Stimulated activated effector memory CD8-positive, alpha-beta T cell treated with anti-CD3 and anti-CD28 coated beads, Interleukin-12 subunit alpha, Interleukin-12 subunit beta, amount 100 ng/mL, for 72 hours (primary cell): ENCODE measurements at places on chromosomes 12 and 14.

GRCh38 chr12:102811110-102811737 lies 105.8 kb downstream of the PAH start:
- no peak for DNase-seq

DNA sequence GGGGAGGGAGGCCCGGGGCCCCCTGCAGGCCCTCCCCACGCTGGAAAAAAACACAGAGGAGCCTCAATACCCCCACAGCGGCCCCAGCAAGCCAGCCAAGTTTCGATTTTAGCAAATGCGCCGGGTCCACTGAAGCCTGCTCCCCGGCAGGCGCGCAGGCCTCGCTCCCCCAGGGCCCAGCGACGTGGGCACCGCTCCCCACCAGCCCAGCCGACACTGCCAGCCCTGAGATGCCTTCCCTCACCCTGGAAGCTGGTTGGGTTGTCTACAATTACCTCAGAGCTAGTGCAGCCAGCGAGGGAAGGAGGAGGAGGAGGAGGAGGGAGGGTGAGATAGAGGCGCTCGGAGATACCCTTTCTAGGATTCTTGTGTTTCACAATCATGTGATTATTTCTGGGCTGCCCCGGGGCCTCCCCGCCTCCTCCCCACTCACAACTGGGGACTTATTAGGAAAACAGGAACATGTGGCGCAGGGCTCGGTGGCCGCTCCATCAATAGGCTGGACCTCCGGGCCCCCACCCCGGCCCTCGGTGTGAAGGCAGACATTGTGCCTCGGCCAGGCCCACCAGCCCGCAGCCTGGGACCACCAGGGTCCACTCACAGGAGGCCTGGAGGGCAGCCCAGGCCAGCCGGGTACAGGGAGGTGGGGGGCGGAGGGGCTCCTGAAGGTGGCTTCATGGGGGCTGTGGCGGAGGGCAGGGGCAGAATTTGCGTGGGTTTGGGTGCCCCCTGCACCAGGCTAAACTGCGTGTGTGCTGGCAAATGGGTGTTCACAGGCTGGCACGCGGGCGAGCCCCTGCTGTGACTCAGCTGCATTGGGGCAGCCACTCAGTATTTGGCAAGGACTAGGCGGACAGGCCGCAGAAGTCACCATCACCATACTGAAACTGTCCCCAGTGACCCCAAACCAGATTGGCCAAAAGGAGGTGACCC lies 109.9 kb downstream of the NCOR2 start:
- DNase-seq, result peak; percentile 46

- DNase-seq, result peak; percentile 65
These were observed 15.4 kb downstream of the PXN start for GRCh38 chr12:120249875-120250795.

GRCh38 chr14:67582061-67582460 lies 18.0 kb downstream of the PIGH start:
- no peak for DNase-seq

DNA sequence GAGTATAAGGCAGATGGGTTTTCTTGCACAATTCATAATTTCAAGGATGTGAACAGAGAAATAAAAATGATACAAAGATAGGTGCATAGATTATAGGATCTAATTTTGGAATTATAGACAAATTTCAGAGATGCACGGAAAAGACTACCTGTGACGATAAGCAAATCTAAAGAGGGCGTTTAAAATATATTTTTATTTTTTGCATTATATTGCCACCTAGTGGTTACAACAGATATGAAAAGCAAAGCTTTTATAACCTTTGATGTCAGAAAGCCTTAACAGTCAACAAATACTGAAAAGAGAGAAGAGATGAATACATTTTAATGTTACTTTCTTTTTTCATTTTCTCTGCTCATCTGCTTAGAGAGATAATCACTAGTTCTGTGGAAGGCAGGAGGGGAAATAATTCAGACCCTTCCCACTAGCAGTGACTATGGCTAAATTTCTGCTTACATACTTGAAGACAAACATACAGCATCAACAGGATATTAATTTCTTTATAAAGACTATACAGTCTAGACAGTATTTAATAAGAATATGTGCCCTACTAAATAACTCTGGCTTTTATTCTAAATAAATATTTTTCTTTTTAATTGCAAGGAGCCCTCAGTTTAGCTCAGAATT lies 46.3 kb downstream of the NTS start:
- DNase-seq, result no peak

- no peak for DNase-seq
These were observed 158.9 kb downstream of the RIMBP2 start for GRCh38 chr12:130557201-130557600.

GRCh38 chr12:105978686-105979085 lies 160.1 kb downstream of the NUAK1 start:
- no peak for DNase-seq

DNA sequence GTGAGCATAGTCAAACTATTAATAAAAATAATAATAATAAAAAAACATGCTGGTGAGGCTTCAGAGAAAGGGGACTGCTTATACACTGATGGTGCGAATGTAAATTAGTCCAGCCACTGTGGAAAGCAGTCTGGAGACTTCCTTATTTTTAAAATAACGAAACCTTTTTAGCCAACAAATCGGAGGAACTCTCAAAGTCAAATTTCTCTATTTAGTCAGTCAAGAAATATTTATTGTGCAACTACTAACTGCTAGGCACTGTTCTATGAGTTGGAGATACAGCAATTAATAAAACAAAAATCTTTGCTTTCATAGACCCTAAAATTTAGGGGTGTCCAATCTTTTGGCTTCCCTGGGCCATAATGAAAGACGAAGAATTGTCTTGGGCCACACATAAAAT lies 10.8 kb downstream of the TAOK3 start:
- no peak for DNase-seq

- DNase-seq, result no peak
These were observed 62.2 kb downstream of the NRXN3 start for GRCh38 chr14:78232231-78233000.

DNA sequence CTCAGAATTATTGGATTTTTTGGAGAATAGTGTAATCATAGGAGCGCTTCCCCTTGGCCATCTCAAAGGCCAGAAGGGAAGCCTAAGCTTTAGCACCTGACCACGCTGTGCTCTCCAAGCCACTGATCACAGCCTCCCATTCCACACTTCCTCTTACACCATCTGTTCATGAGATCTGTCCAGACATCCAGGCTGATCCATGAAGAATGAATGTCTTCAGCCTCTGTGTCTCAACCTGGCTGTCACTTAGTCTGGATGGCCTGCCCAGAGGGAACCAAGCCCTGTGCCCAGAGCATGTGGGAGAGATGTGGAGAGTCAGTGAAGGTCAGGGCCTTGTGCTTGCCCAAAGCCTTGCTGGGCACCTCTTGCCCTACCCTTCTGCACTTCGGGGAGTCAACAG lies 40.5 kb downstream of the TSPAN11 start:
- DNase-seq, result no peak

GRCh38 chr12:128820723-128821432 lies 2.9 kb downstream of the SLC15A4 start:
- DNase-seq, result no peak

DNA sequence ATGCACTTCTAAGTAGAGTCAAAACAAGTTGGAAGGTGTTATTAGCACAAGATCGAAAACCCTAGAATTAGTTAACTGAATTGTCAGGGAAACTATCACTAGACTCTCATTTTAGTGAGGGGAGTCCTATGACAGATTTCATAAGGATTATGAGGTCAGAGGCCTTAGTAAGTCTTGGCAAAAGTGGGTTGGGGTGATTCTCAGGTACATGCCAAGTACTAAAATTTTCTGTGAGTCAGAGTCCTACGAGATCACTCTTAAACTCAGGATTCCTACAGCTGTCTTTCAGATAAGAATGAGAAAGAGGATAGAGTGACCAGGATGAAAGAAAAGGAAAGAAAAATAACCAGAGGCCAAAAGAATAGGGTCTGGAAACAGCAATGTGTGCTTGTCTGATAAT lies 50.8 kb upstream of the BBS10 start:
- no peak for DNase-seq

- DNase-seq, result no peak
These were observed 17.4 kb downstream of the CDKN1B start for GRCh38 chr12:12734561-12735071.

DNA sequence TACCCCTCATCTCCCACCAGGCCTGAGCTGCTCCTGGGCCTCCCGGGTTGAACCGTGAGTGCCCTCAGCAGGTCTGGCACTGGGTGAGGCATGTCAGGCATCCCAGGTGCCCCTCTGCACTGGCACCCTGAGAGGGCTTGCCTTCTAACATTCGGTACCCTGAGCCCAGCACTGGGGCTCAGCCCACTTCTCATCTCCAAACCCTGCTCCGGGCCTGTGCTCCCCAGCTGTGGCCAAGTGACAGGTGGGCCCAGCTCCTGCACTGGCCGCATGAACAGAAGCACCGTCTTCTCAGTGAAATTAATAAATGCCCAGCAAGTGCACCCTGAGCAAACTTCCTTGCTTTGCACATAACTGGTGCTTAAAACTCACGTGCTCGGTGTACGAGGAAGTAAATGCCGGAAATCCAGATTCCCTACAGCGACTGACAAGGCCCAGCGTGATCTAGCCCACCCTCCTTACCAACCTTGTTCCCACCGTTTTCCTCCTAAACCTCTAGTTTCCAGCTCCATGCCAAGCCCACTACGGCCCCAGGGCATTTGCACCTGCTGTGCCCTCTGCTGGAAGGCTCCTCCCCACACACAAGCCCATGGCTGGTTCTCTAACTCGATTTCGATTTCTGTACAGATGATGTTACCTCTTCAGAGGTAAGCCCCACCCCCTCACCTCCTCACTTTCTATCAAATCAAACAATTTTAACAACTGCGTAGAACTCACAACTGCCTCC lies 115.2 kb upstream of the NCOR2 start:
- DNase-seq, result no peak

GRCh38 chr14:36944307-36945010 lies 227.9 kb downstream of the SLC25A21 start:
- no peak for DNase-seq

- DNase-seq, result no peak
These were observed 78.8 kb downstream of the RPS6KA5 start for GRCh38 chr14:90981636-90982035.

DNA sequence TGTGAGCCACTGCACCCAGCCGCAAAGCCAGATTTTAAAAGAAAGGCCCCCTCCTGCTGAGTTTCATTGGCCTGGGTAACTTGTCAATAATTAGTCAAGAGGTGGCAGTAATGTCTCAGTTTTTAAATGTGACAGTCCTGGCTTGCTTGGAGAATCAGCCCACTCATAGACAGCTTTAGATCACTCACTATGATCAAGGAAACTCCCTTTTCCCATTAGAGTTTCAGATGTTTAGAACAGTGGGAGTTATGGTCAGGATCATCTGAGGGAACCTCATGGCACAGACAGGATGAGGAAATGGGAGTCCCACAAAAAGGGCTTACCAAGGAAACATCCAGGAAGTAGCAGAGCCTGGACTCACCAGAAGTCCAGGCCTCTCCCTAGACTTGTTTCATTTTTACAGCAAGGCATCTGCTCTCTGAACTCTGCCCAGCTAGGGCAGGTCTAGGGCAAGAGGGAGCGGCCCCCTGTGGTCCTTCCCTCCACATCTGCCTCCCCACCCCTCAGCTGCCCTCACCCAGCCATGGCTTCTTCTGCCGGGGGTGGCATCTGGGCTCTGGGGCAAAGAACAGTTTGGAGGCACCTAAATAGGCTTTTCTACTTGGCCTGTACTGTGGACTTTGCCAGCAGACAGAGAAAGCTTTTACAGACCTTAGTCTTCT lies 11.2 kb downstream of the BCL2L14 start:
- DNase-seq, result no peak

DNA sequence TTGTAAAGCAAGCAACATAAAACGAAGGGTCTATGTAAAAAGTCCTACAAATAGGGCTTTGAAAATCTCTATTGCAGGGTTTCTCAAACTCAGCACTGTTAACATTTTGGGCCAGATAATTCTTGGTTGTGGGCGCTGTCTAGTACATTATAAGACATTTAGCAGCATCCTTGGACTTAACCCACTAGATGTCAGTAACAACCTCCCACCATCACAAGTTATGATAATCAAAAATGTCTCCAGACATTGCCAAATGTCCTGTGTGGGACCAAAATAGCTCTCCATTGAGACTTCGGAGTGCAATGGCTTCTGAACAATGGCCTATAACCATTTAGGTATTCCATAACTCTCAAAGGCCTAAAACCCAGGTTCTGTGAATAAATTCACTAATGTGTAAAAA lies 22.9 kb upstream of the DHRS7 start:
- no peak for DNase-seq

- no peak for DNase-seq
These were observed 157.9 kb downstream of the ZNF664 start for GRCh38 chr12:124130691-124131591.

DNA sequence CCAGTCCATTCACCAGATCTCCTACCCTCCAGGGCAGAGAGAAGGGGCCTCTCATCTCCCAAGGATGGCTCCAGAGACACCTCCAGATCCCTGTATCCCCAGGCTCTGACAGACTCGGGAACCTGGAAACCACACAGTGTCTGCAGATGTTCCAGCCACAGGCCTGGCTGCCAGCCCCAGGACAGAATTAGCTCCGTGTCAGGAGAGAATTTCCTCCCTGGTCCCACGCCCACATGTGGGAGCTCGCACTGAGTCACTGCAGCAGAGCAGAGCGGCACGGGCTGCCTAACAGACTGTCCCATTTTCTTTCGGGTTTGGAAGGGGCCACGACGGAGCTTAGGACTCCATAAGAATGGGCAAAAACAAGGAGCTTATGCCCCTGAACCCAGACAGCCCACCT lies 33.6 kb downstream of the CMKLR1 start:
- DNase-seq, result peak; percentile 13

DNA sequence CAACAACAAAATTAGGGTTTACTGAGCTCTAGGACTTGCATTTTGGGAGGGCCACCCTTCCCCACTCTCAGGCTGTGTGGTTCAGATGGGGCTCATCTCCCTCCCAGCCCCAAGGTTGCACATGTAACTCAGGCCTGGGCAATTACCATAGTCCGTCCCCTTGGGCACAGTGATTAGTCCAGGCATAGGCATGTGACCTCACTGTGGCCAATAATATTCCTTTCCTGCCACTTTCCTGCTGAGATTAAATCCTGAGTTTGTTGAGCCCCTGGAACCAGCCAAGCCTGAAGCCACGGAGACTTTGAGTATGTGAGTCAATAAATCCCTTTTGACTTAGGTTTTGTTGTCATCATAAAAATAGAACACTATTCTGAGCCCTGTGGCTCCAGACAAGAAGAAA lies 113.0 kb downstream of the AACS start:
- DNase-seq, result no peak

DNA sequence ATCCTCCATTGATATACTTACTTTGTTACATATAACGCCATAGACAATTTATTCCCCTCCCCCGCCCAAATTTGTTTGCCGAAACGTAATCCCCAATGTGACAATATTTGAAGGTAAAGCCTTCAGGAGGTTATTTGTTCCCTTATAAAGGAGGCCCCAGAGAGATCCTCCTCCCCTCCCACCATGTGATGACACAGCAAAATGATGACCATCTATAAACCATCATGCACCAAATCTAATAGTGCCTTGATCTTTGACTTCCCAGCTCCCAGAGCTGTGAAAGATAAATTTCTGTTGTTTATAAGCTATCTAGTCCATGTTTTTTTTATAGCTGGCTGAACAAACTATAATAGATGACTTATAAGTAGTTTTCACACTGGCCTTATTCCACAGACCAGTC lies 122.2 kb downstream of the PTPRO start:
- DNase-seq, result no peak
